ENCODE measurements at places on chromosomes 7 and 10.

DNA sequence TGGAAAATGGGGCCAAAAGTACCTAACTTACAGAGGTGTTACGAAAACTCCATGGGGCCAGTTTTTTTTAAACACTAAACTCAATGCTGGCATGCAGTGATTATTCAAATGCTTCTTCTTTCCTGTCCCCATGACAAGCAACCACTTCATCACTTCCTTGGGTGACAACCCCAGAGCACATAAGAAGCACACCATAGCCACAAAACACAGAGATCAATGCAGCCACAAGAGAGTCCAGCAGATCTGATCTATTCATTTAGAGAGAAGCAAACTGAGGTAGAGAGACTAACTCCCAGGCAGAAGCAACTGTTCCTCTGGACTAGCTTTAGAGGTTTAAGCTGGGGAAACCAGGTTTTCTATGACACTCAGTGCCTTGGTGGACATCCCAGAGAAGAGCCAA is 180.0 kb downstream of the GRID1 start:
- DNase-seq = no peak

- no peak for DNase-seq
Observed at GRCh38 chr10:74957285-74957961, 131.0 kb downstream of the KAT6B start.

DNA sequence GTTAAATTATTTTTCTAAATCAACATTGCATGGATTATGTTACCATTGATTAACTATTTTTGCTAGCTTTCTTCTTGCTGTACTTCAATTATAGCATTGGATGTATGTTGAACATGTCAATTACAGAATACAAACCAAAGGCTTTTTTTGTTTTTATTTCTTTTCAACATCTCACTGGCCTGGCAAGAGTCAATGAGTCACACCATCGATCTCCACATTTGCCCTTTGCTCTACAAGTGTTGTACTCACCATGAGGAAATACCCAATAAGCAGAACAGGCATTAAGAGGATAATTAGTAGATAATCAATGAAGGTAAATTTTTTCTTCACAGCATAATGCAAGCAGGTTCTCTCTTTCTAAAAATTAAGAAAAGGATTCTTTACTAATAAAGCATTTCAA is 23.3 kb downstream of the ANKRD22 start:
- DNase-seq = no peak

DNA sequence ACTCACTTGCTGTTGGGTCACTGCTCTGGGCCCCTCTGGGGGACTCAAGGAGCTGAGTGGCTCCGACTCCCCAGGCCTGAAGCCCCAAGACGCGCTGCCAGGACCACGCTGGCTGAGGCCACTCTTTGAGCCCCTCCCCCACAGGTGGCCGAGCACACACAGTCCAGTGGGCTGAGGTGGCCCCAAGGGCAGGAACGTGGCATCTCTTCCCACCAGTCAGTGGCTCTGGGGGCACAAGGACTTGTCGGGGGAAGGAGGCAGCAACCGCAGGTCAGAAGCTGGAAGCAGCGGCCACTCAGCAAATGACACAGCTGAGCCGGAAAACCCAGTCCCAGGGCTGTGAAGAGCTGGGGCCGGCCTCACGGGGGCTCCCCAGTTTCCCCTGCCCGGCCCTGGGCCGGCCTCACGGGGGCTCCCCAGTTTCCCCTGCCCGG is 24.1 kb downstream of the GRIFIN start:
- peak; percentile 41 for DNase-seq

- no peak for DNase-seq
Observed at GRCh38 chr10:99852481-99853213, 70.2 kb downstream of the ABCC2 start.

GRCh38 chr7:29077176-29077575 is 69.2 kb downstream of the CPVL start:
- no peak for DNase-seq

DNA sequence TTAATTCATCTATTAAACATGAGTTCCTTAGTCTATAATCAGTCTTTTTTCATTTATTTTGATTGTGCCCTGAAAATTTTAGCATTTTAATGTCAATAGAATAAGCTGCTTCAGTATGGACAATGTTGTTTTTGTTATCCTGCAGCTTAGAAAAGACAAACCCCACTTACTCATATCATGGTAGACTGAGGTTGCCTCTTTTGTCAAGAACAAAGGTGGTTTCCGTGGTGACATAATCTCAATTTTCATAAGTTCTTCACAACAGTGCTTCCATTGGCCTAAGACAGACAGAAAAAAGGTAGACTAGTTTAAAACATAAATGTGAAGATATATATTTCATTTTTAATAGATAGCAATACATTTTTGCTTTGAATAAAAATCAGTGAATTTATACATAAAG is 69.1 kb downstream of the RTKN2 start:
- DNase-seq = no peak

- no peak for DNase-seq
Observed at GRCh38 chr7:12567015-12567414, 3.5 kb upstream of the SCIN start.

DNA sequence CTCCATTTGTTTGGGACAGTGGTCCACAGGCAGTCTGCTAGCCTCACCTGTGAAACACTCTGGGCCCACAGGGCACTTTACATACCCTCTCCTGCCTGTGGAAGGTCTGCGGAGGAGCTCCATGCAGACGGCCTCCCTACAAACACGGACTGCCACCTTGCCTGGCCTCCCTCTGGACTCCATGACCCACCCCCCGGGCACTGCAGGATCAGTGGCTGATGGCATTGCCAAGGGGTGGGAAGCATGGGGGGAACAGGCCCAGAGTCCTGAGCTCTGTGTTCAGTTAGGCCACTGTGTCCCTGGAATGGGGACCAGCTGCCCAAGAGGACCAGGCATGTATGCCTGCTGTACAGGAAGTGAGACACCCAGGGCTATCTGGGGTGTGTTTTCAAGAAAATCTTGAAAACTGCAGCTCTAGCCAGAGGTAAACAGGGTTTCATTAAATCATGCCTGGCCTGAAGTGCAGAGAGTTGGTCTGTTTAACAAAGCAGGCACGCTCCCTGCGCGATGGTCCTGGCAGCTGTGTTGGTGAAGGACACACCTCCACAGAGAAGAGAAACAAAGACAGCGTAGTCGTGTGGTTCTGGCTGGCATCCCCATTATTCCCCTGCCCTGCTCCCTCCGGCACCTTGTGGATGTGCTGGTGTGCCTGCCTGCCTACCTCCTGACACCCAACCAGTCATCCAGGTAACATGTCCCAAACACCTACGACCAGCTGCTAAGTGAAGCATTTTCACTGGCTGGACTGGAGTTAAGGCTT is 470.8 kb upstream of the ZMIZ1 start:
- DNase-seq = no peak

DNA sequence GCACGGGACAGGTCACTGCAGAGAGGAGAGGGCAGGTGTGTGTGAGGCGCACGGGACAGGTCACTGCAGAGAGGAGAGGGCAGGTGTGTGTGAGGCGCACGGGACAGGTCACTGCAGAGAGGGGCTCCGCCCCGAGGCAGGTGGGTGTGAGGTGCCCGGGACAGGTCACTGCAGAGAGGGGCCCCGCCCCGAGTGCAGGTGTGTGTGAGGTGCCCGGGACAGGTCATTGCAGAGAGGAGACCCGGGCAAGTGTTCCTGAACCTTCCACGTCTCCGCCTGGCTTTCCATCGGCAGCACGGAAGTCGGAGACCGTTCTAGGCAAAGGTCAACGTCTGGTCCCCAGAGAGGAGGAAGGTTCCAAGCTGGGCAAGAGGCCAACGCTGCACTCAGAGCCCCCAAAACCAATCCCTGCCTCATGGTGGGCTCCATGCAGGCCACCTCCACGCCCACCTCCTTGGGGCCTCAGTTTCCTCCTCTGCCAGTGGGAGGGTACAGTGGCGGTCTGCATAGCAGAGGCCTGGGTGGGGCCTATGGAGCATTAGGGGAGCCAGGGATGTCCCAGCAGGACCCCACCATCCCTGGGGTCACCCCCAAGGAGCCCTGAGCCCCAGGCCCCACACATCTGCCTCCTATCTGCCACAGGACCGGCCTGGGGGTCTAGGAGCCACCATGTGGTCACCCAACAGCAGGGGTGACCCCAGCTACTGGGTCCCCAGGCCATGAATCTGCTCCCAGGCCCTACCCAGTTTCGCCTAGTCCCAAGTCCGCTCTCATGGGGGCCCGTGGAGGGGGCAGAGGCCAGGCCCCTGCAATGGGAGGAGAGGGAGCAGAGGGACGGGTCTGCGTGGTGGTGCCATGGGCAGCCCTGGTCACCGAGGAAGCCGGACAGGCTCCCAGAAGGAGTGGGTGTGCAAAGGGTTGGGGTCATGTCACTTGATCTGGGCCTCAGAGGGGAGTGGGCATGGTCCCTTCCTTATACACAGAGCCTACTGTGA is 57.0 kb downstream of the STK32C start:
- DNase-seq = no peak

- peak; percentile 80 for DNase-seq
Observed at GRCh38 chr7:77759294-77759889, 38.8 kb downstream of the TMEM60 start.

- no peak for DNase-seq
Observed at GRCh38 chr10:73601486-73601921, 10.4 kb upstream of the USP54 start.

DNA sequence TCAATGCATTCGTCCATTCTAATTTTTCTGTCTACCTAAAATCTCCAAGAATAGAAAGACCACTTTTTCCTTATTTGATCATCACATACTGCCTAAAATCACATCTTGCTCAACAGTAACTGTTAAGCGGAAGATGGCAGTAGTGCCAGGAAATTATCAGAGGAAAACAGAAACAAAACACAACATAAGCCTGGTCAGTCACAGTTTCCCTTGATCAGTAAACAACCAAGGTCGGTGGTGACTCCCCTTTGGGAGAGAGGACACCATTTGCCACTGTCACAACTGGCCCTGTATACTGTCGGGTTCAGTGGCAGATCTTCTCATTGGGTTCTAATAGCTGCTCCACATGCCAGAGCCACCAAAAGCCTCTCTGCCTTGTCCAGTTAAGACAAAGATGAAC is 106.6 kb downstream of the PLXNA4 start:
- no peak for DNase-seq

GRCh38 chr7:94274828-94275227 is 119.9 kb upstream of the COL1A2 start:
- no peak for DNase-seq

DNA sequence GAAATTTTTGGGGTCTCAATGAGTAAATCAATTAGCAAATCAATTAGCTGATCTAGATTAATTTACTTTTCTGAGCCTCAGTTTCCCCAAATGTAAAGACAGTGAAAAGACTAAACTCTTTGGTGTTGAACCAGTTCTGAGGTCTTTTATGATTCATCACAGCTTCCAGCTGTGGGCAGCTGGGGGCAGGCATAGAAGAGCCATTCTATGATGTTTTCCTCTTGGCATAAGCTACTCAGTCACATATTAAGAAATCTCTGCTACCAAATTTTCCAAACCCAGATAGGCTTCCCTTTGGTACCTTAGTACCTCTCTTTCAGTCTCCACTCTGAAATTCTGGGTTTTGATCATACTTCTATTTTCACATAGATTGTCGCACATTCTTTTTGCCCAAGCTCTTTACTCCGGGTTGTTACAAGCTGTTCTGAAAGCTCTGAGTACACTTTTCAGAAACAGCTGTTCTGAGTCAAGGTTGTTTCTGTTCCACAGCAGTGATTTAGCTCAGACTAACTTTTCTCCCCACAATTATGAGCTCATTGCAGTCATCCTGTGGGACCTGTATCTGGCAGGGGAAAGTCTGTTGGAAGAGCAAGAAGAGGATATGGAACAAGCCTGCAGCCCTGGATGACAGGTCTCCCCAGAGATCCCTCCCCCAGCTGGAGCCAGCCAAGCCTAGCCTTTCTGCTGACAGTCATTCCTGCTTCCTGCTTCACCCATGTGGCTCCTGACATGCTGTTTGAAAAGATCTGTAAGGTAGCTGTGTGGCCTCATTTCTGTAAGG is 599.6 kb upstream of the GHITM start:
- no peak for DNase-seq

DNA sequence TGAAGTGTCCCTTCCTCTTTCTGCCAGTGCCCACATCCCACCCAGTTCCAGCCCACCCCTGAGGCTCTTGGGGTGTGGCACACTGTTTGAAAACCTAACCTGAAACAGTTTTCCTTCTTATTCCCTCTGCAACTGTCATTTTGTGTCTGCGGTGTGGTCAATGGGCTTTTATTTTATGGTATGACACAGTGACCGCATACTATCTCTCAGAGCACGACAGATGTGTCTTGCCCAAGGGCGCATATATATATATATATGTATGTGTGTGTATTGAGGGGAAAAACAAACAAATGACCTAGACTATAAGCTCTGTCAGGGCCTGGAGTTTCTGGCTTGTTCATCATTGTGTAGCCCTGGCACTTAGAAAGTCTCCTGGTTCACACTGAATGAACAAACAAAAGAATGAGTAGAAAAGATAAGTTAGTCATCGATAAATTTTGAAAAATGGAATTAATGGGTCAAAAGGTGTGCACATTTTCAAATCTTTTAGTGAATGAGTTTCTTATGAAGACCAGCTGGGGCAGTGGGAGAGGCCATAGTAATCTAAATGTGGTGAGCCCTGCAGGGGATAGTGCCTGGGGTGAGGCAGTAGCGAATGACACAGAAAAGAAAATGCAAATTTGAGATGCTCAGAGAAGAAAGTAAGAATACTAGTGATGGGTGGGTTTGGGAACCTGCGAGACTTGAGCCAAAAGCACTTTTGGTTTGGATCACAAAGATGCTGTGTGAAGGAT is 198.4 kb downstream of the SNX10 start:
- DNase-seq = no peak

DNA sequence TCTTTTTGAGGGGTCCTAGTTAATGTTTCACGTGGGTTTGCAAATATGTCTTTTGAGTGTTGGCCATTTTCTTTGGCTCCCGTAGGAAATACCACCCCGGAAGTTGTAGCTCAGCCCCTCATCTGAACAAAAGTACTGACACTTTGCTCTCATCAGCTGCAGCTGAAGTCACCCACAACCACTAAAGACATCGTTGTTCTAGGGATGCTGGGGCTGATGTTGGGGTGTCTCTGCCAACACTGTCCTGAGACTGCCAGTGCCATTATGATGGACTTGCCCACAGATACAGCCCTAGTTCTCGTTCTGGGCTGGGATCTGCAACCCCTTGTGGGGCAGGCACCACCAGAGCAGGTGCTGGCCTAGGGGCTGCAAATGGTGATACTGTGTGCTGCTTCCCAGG is 82.6 kb upstream of the ARHGAP21 start:
- no peak for DNase-seq
